ENCODE measurements at places on chromosomes 7 and 10. TPM values are rescaled to one million over a fixed set of nuclear protein-coding genes. Genes with fewer than 3 reads are reported as not detected.

DNA sequence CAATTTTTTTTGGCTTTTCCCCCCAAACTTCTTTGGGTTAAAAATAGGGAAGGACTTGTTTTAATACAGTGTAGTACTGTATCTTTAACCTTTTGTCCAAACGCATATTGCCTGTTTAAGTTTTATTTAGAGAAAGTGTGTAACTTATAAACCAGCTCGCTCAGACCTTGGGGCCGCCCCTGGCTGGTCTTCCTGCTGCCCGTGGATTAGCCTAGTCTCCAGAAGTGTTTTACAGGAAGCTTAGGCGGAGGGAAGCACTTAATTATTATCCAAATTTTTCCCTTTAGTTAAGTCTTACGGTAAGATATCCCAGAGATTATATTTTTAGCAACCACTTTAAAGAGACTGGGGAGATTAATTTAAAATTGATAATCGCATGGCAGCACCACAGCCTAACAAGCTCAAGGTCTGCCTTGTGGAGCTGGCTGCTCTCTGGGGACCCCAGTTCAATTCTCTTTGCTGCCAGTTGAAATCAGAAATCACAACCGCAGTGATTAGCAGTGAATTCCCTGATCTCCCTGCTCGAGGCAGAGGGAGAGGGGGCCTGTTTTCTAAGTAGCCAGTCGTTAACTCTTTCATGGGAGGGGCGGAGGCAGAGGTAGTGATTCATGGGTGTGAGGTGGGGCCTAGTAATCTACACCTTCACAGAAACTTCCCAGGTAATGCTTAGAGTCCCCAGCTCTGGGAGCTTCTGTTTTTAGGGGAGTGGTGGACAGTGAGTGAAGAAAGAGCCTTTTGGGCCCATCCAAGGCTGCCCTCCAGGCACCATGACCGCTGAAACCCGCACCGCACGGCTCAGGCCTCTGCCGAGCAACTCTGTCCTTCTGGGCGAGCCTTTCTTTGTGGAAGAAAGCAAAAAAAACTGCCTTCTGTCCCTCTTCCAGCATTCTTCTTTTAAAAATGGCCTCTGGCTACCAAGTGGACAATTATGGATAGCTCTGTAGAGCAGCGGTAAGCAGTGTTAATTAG, 548.7 kb upstream of the GALNT17 start:
- DNase-seq: no peak

DNA sequence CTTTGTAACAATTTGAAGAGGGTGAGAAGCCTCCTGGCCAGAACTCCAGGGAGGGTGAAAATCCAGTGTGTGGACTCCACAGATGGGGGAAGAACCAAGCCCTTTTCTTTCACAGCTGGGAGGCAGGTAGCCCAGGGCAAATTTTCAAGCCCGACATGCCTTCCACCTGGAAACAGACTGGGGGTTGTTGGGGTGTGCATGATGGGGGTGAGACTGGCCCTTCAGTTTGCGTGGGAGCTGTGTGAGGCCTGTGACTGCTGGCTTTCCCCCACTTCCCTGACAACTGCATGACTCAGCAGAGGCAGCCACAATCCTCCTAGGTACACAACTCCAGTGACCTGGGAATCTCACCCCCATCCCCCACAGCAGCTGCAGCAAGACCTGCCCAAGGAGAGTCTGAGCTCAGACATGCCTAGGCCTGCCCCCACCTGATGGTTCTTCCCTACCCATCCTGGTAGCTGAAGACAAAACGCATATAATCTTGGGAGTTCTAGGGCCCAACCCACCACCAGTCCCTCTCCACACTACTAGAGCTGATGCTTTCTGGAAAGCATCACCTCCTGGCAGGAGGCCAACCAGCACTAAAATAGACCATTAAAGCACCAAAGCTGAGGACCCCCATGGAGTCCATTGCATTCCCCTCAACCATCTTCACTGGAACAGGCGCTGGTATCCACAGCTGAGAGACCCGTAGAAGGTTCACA, 445.4 kb downstream of the TFEC start:
- DNase-seq: no peak

DNA sequence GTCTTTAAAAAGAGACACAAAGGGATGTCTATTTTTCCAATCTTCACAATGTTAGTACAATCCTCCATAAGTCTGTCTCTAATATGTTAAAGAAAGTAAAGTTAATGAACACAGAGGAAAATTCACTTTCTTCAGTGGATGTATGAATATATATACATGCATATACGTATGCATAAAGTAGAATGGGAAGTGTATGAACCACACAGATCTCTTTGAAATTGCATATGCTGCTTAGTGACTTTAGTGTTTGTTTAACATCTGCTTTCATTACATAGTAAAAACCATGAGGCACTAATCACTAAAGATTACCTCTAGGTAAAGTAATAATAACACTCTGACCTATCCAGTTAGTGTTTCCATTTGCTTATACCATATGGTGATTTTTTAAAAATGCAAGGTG, 451.2 kb downstream of the SEMA3D start:
- no peak for DNase-seq

GRCh38 chr10:133400624-133401424, 6.9 kb downstream of the MTG1 start:
- DNase-seq: no peak

DNA sequence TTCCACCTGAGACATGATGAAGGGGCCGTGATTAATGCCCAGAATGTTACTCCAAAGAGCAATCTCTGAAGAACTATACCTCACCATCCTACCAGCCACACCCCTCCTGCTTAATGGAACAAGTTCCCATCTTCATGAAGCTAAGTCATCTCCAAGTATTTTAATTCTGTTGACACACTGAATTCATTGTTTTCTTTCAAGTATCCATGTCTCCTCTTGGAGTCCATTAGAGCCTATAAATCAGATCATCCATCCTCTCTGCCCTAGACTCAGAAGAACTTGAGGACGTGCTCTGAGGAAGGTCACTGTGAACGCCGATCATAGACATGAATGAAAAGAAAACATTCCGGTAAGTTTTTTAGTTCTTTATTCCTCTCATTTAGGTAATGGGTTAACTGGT, 126.8 kb downstream of the RSU1 start:
- DNase-seq: no peak

- no peak for DNase-seq
Measured at GRCh38 chr10:11292576-11293302, 275.1 kb downstream of the CELF2 start.

GRCh38 chr7:133753513-133753912, 373.6 kb upstream of the LRGUK start:
- no peak for DNase-seq

GRCh38 chr10:79137826-79138225, 69.1 kb downstream of the ZMIZ1 start:
- DNase-seq: no peak

NPFFR1 gene
- not detected for total RNA-seq

FAM180A gene
- not detected for total RNA-seq

CPXM2 gene
- total RNA-seq: not detected
